ENCODE measurements at places on chromosomes 1 and 21.

DNA sequence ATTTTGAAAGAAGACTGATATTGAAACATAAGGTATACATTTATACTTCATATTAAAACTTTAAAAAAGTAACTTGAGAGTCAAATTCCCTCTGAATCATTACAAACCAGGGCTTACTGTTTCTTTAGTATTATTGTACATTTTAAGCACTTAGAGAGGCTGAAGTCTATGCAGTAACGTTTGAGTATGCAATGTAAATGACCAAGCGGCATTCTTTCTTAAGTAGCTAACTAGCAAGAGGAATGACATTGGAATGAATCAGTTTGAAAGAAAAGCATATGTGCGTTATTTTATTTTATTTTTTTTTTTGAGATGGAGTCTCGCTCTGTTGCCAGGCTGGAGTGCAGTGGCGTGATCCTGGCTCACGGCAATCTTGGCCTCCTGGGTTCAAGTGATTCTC, 24.3 kb downstream of the WNT2B start:
- no peak for DNase-seq

GRCh38 chr1:199859491-199859933, 168.0 kb upstream of the NR5A2 start:
- DNase-seq = no peak

GRCh38 chr1:46558141-46558963, 6.9 kb upstream of the KNCN start:
- DNase-seq = no peak

- DNase-seq = no peak
Observed at GRCh38 chr1:206695733-206696132, 11.0 kb downstream of the MAPKAPK2 start.

GRCh38 chr21:15423676-15424445, 305.9 kb upstream of the USP25 start:
- DNase-seq = no peak

GRCh38 chr1:78136680-78137079, 90.9 kb downstream of the GIPC2 start:
- no peak for DNase-seq
